CD4-positive, alpha-beta T cell treated with Interleukin-4 for 4 hours (primary cell): ENCODE measurements at places on chromosomes 4 and X.

GRCh38 chr4:177283167-177283566, 26.5 kb upstream of the NEIL3 start:
- no peak for DNase-seq

DNA sequence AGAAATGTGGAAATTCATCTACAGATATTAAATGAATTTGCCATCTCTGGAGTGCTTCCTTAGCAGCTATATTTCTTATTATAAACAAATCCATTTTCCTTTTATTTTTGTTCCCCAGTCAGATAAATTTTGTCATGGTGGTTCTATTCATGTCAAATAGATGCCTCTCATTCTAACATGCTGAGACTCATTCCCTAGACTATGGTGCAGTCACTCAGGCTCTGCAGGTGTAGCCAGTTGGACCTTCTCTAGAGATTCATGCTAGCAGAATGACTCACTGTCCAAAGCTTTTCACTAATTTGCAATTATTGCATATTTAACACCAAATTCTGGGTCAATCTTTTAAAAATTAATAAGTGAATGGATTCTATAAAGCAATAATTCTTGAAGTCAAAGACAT, 1392.7 kb downstream of the PCDH7 start:
- no peak for DNase-seq

DNA sequence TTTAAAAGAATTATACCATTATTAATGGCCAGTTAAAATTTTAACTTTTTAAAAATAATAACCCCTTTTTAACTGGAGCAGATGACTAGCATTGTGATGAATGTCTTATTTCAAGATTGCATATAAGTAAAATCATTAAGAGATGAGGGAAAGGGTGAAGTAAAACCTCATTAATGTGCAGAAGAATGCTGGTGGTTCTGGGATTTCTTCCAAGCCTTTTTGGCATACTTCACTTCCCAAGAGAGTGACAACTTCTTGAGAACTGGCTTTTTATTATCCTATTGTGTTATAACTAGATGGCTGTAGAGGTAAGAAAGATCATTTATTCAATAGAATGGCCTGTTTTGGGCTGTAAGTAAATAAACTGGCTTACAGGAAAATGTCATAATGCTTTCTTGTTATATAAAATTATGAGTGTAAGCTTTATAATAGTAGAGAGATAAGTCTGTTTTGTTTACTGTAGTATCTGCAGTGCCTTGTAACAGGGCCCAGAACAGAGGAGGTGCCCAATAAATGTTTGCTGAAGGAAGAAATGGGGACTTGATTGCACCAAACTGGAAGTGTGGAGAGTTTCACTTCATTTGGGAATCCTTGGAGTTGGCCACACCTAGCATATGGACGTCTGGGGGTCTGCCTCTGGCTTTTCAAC, 242.9 kb upstream of the PITX2 start:
- DNase-seq = no peak

- no peak for DNase-seq
These were observed 58.2 kb downstream of the ANXA10 start for GRCh38 chr4:168150420-168151050.

GRCh38 chr4:36471903-36472302, 190.5 kb downstream of the DTHD1 start:
- no peak for DNase-seq

GRCh38 chrX:30957753-30958152, 68.7 kb upstream of the TAB3 start:
- DNase-seq = no peak

DNA sequence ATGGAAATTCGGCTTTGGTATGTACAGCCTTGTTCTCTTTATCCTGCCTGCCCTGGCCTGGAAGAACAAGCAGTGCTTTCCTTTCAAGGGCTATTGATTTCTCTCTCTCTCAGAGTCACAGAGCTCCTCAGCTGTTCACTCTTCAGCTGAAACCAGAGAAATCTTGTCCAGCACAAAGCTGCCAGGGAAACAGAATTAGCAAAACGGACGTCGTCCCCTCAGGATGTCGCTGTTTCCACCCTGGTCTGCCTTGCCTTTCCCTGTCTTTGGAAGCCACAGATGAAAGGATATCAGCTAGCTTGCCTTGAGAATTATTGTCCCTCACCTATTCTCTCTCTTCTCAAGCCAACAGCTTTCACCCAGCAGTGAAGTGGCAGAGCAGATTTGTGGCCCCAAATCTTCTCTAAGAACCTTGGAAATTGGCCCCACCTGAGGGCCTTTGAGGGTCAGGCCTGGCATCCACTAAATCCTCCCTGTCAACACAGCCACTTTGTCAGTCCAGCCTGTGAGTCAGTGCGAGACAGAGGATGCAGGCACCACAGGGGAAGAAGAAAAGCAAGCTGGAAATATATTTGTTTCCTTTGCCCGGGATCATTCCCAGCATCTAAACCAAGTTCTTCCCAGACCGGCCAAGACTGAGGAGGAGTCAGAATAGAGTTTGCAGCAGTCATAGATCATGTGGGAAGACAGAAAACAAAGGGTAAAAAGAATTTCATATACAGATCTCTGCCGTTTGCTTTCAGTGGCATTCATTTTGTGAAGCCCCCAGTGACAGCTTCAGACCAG, 63.8 kb upstream of the MTM1 start:
- no peak for DNase-seq
